ENCODE measurements at places on chromosomes 1 and 21.

- no peak overlapping the region for H3K27ac ChIP-seq
- peak; percentile 16 for DNase-seq
- H3K4me1 ChIP-seq, result no peaks in the 10 kb centered on the region
- H3K4me3 ChIP-seq, result no peak overlapping the region
These were observed 6.3 kb upstream of the PHTF1 start for GRCh38 chr1:113765306-113766230.

DNA sequence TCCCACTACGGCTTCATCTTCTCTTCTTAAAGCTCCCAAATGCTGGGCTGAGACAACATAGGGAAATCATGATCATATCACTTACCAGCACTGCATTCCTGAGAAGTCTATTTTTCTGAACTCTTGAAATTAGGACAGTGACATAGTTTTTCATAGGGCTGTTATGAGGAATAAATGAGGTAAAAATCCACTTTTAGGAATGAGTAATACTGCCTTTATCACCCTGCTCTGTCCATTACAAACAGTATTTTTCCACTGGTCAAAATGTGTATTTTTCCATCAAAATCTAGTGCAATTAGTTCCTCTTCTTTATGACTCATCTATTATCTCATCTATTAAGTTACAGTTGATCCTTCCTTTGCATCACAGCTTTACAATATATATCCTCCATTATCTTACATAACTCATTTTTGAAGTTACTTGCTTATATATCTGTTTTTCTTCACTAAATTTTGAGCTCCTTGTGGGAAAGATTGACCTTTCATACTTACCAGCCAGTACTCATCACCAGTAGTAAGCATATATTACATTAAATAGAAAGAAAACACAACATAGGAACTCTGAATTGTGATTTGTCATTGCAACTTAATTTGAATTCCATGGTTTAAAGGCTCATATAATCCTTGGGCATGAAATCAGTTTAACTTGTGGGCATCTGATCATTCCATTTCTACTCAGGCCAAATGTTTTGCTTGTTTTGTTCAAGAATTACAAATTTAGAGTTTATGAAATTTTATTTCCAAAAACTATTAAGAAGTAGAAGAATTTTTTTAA, 37.1 kb downstream of the PRRX1 start:
- no peaks in the 10 kb centered on the region for H3K27me3 ChIP-seq
- H3K36me3 ChIP-seq, result 0 out of 2 replicates have a peak, but pooled peaks cover 6% of the 10 kb centered on the region
- DNase-seq, result peak; percentile 66
- peaks cover 74% of the 10 kb centered on the region for H3K4me1 ChIP-seq
- H3K4me3 ChIP-seq, result no peak overlapping the region
- H3K27ac ChIP-seq, result peak overlapping the region; percentile 81

- H3K4me1 ChIP-seq, result peaks cover 21% of the 10 kb centered on the region
- no peaks in the 10 kb centered on the region for H3K27me3 ChIP-seq
- H3K4me3 ChIP-seq, result no peak overlapping the region
- H3K36me3 ChIP-seq, result no peaks in the 10 kb centered on the region
- DNase-seq, result no peak
These were observed 10.1 kb downstream of the FASLG start for GRCh38 chr1:172669011-172669410.

GRCh38 chr1:28163496-28164161, 12.9 kb downstream of the PTAFR start:
- DNase-seq, result no peak
- no peak overlapping the region for H3K4me3 ChIP-seq
- no peaks in the 10 kb centered on the region for H3K36me3 ChIP-seq
- H3K27me3 ChIP-seq, result no peaks in the 10 kb centered on the region

DNA sequence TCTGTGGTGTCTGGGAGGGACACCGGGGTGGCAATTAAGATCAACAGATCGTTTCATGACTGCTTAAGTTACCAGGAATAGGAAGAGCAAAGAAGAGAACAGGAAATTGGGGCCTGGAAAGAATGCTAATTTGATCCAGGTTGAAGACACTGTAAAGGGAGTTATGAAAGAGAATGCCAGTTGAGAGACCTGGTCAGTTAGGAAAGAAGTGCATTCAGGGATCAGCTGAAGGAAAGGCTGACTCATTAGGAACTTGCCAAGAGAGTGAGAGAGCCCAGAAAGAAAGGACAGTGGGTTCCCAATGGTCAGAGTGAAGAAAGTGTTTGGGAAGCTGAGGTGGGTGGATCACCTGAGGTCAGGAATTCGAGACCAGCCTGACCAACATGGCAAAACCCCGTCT, 119.6 kb downstream of the UBE2U start:
- no peaks in the 10 kb centered on the region for H3K4me1 ChIP-seq
- no peak overlapping the region for H3K4me3 ChIP-seq

- no peaks in the 10 kb centered on the region for H3K27me3 ChIP-seq
- peaks cover 38% of the 10 kb centered on the region for H3K4me1 ChIP-seq
- peak overlapping the region; percentile 84 for H3K27ac ChIP-seq
These were observed 13.1 kb upstream of the SLC30A1 start for GRCh38 chr1:211591980-211592493.
